ENCODE measurements at places on chromosomes 3 and 15.

DNA sequence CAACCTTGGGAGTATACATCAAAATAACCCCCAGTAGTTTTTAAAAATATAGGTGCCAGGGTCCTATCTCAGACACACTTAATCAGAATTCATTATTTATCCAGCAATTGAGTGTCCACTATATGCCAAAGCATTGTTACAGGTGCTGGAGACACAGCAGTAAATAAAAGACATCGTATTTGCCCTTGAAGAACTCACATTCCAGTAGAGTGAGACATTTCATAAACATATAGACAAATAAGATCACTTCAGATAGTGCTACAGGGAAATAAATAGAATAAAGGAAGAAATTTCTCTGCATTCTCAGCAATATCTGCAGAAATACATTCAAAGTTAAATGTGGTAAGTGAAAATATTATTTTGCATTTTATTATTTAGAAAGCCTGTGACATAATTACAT lies 34.1 kb upstream of the ANKRD28 start:
- DNase-seq: no peak

GRCh38 chr15:70502529-70502928 lies 260.8 kb downstream of the UACA start:
- no peak for DNase-seq

- no peak for DNase-seq
Measured at GRCh38 chr3:71657831-71658530, 67.2 kb downstream of the EIF4E3 start.

- DNase-seq: no peak
Measured at GRCh38 chr3:113751141-113751540, 4.3 kb downstream of the ATP6V1A start.

DNA sequence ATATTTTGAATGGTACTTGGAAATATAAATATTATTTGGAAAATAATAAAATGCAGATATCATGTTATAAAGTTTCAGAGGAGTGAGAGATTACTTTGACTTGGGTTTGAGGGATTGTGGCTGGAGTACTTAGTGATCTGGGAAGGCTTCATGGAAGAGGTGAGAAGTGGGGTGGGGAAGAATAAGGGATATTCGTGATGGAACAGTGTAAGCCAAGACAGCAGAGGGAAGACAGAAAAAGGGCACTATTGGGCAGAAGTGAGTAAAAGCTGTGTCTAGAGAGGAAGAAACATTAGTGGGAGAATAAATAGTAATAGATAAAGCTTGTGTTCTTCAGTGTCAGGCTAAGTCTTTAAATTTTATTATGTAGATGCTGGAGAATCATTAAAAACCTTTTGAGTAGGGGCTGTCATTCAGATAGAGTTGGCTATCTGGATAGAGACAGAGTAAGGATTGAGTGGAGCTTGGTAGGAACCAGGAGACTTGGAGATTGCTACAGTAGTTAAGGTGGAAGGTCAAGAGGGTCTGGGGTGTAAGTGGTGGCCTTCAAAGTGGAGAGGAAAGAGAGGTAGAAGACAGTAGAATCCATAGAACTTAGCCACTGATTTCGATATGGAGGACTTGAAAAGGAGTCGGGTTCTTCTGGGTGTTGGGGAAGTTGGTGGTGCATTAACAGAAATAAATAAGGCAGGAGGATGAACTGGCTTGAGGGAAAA lies 11.9 kb downstream of the UBE2E1 start:
- no peak for DNase-seq

GRCh38 chr3:114205541-114205940 lies 26.7 kb upstream of the DRD3 start:
- no peak for DNase-seq

- DNase-seq: no peak
Measured at GRCh38 chr3:674116-674515, 418.7 kb upstream of the CNTN6 start.

DNA sequence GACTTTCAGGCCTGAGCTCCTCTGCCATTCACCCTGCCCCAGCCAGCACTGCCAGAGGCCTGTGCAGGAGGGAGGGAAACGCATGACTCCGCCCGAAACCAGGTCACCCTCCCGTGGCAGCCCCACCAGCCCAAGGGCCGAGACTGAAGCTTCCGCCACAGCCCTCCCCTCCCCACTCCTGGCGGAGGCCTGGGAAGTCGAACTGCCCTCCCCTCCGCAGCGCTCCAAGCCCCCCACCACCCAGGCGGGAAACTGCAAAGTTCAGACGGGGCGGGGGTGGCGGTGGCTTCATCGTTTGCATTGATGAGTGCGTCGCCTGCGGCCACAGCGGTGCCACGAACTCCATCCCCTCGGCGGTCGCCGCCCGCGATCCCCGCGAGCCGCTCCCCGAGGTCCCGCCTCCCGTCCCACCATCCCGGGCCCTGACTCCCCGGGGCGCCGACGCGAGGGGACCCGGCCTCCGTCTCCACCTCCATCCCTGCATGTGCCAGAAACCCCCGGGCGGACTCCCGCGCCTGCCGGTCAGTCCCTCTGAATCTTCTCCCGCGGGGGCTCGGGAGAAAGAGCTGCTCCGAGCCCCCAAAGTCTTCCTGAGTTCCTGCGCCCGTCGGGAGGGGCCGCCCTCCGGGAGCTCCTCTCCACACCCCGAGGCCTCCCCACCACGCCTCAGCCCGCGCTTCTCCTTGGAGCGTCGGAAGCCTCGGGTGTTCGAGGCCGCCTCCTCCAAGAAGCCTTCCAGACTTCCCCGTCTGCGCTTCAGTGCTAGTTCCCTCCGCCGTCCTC lies 698 bp downstream of the MELTF start:
- no peak for DNase-seq

DNA sequence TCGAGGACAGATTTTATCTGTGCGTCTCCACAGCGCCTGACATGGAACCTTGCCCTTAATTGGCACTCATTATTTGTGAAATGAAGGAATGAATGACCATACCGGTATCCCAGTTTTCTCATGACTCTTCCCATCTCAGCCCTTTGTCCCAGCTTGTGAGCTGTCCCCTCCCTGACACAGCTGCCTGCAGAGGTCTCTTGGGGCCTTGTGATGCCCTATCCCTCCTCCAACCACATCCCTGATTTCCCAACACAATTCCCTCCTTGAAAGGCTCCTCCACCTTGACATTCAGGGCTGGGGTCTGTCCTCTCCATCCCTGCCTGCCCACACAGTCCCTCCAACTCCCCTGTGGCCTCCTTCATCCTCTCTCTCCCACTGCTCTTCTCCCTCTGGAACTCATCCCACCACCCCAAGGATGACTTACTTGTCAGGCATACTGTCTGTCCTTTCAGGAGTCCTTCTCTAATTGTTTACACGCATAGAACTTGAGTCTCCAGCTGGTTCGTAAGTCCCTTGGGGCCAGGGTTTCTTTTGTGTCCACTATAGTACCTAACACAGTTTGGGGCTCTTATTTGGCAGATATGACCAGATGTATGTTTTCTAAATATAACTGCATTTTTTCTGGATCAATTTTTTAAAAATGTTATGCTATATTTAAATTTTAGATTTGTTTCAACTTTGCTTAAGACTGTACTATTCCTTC lies 35.6 kb upstream of the FILIP1L start:
- DNase-seq: no peak

Measured in forelimb muscle (tissue), 1 donor.